ENCODE measurements at places on chromosomes 4 and X. TPM values are rescaled to one million over a fixed set of nuclear protein-coding genes. Genes with fewer than 3 reads are reported as not detected.

GRCh38 chrX:154093965-154094364 is 3.6 kb downstream of the MECP2 start:
- no peak for DNase-seq

DNA sequence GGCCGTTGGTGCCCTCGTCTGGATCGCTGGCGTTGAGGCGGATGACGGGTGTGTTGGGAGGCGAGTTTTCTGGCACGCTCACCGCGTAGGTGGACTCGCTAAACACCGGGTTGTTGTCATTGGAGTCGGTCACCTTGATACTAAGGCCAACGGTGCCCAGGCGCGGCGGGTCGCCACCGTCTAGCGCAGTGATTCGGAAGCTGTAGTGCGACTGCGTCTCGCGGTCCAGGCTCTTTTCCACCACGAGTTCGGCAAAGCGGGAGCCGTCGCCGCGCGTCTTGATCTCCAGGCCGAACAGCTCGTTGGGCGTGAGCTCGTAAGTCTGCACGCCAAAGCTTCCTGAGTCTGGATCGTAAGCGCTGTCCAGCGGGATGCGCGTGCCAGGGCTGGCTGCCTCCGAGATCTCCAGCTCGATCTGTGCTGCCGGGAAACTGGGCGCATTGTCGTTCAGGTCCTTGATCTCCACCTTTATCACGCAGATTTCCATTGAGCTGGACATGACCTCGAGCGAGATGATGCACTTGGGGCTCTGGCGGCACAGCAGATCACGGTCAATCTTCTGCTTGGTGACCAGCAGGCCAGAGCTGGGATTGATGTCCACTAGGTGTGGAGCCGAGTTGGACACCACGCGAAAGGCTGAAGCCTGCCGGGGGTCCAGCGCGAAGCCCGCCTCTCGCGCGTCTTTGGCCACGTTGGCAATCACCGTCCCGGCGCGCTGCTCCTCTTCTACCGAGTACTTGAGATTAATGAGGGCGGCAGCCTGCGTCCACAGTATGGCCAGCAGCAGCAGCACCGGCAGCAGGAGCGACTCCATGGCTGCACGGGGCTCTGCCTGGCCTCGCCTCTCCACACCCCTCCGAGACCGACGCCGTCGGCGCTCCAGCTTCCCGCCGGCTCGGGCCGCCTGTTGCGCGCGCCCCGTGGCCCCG is 2.0 kb downstream of the PCDH19 start:
- no peak for DNase-seq

DNA sequence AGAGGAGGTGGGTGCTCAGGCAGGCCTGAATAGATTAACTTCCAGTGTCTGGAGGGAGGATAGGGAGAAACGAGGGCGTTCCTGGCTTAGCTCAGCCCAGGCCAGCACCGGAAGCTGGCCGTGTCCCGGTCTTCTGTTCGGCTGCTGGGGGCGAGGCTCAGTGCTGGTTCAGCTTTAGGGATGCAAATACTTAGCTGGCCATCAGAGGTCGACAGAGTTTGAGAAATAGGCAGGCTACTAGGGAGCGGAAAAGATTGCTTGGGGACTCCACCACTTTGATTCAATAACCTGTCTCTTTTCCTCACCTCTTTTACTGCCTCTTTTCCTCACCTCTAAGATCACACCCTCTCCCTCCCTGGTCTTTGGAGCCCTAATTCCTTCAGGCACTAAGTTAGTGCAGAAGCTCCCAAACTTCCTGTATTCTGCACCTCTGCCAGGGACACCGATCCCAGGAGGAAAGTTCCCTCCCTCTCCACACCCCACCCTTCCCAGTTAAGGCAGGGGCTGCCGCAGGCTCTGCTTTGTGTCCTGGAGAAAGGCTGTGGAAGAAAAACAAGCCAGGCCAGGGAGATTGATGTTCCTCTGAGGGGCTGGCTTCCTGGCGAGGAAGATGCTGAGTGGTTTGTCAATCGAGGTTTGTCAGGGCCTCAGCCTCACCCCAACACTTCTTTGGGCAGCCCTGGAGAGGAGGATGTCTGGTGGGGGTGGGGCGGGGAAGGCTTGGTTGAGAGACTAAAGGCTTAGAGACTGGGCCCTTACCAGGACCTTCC is 6.0 kb upstream of the EFNB1 start:
- DNase-seq: no peak

Gene SPATA4
- total RNA-seq: not detected
